ENCODE measurements at places on chromosomes 2 and 18. TPM values are rescaled to one million over a fixed set of nuclear protein-coding genes. Genes with fewer than 3 reads are reported as not detected.

DYSF gene
- 21.3 TPM for total RNA-seq

- no peak overlapping the region for H3K27ac ChIP-seq
- no peaks in the 10 kb centered on the region for H3K4me1 ChIP-seq
- no peak for DNase-seq
These were observed 512.8 kb upstream of the NRP2 start for GRCh38 chr2:205169464-205169863.

DNA sequence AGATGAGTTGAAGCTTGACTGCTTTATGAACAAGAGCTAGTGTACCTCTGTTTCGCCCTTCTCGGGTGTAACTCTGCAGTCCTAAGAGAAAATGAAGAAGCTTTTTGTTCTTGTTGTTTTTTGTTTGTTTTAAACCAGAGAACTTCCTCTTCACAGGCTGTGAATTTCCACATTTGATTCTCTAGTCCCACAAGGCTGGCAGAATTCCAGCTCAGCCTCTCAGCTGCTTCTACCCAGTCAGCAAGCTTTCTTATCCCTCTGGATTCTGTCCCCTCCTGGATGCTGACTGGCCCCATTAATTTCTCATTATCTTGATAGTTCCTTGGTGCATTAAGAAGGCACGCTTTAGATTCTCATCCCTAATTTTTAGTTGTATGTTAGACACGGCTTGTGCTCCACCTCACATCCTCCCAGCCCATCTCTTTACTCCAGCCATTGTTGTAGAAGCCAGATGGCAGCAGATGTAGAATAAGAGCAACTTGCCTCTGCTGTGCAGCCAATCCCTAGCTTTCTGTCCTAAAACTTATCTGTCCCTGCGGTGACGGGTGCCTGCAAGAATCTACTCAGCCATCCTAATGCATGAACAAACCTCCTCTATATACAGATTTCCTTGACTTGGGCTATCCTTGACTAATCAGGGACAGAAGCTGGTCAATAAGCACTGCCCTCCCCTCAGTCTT lies 12.3 kb upstream of the RESP18 start:
- no peak overlapping the region for H3K4me3 ChIP-seq
- H3K36me3 ChIP-seq = no peaks in the 10 kb centered on the region
- no peaks in the 10 kb centered on the region for H3K27me3 ChIP-seq
- H3K4me1 ChIP-seq = no peaks in the 10 kb centered on the region
- DNase-seq = no peak
- H3K27ac ChIP-seq = no peak overlapping the region

DNA sequence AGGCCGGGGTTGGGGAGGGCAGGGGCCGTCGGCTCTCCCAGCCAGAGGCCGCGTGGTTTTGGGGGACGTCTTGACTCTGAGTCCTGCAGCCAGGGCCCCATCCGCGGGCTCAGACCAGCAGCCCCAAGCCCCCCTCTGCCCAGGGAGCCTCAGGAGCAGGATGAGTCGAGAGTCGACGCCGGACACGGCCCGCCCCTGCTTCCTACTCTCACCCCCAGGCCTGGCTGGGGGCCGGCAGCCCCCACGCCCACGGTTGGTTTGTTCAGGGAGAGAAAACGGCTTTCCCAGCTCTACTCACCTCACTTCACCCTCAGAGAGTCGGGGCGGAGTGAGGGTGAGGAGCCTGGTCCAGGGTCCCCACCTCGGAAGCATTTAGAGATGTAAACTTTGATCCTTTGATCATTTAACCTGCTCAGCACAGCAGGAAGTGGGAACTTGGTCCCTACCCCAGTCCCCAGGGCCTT lies 6.9 kb downstream of the SNORC start:
- peaks cover 28% of the 10 kb centered on the region for H3K27me3 ChIP-seq
- no peaks in the 10 kb centered on the region for H3K4me1 ChIP-seq
- peak overlapping the region; percentile 64 for H3K4me3 ChIP-seq
- DNase-seq = no peak

PDE1A gene
- total RNA-seq = 0.28 TPM

DNA sequence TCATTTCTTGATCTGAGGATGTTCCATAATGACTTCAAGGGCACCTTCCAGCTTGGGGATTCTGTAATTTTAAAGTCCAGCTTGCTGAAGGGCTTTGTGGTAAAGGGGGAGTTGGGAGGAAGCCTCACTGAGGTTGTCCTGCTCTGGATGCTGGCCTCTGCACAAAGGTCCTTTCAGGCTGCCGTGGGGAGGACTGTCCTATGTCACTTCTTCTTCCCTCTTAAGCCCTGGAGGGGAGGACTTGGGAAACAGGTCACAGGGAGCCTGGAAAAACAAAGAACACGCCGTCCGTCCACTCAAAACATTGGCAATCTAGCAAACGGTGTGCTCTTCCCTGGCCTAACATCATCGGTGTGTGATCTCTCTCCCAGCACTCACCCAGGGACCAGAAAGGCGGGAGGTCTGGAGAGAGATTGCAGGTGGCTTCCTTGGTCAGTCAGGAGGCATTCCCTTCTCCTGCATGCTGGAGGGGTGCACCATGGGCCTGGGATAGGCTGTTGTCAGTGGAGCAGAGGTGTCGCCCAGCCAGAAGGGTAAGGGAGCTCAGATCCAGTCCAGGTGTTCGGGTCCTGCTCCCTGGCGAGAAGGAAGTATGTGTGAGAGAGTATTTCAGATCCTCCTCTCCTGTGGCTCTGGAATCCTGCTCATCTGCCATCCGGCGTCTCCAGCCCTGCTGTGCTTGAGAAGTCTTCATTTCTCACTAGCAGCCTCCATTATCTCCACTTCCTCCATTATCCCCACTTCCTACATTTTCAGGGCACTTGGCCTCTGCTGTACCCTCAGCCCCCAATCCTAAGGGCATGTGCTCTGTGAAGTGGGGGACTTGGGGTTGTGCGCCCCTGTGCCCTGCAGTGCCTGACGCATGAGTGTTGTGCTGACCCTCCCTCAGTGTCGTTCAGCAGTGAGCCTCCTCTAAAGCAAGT lies 20.1 kb downstream of the ASAP2 start:
- 0 out of 2 replicates have a peak overlapping the region, but pooled peaks have one; percentile 21 for H3K27ac ChIP-seq
- DNase-seq = peak; percentile 42
- peaks cover 12% of the 10 kb centered on the region for H3K4me1 ChIP-seq
- H3K36me3 ChIP-seq = no peaks in the 10 kb centered on the region

DNA sequence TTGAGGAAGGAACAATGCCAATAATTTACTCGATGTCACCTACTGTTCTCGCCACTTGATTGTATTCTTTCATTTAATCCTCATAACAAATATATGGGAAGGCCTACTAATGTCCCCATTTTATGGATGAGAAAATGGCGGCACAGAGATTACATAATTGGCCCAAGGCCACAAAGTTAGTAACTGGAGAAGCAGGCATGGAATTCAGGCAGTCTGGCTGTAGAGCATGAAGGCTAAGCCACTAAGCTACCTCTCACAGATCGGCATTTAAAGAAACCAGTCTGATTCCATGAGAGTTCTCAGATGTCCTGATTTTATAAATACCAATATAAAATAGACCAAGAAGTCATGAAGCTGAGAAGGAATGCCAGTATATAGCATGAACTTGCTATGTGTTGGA lies 121.8 kb upstream of the EPAS1 start:
- H3K27me3 ChIP-seq = no peaks in the 10 kb centered on the region
- no peaks in the 10 kb centered on the region for H3K36me3 ChIP-seq
- H3K4me1 ChIP-seq = no peaks in the 10 kb centered on the region
- H3K27ac ChIP-seq = no peak overlapping the region
- H3K4me3 ChIP-seq = no peak overlapping the region

DNA sequence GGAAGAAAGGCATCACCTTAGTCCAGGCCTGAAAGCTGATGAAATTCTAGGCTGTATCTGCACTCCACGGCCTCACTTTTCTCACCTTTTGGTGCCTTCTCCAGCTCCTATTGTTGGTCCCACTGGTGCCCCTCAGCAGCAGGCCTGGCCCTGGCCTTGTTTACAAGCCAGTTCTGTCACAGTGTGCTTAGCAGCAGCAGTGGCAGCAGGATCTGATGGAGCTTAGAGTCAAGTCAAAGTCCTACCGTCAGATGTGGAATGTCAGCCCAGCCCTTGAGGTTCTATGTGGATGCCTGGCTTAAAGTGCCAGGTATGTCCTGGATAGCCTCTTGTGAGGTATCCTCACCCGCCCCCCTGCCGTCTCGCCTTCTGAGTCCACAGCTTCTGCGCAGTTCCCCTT lies 281.3 kb downstream of the SUCLG1 start:
- no peaks in the 10 kb centered on the region for H3K4me1 ChIP-seq
- DNase-seq = no peak
- no peaks in the 10 kb centered on the region for H3K27me3 ChIP-seq
- no peak overlapping the region for H3K4me3 ChIP-seq
- no peaks in the 10 kb centered on the region for H3K36me3 ChIP-seq

- no peaks in the 10 kb centered on the region for H3K4me1 ChIP-seq
- DNase-seq = peak; percentile 33
- H3K27me3 ChIP-seq = no peaks in the 10 kb centered on the region
- H3K4me3 ChIP-seq = no peak overlapping the region
These were observed 200.1 kb downstream of the BCL11A start for GRCh38 chr2:60353406-60353800.

DNA sequence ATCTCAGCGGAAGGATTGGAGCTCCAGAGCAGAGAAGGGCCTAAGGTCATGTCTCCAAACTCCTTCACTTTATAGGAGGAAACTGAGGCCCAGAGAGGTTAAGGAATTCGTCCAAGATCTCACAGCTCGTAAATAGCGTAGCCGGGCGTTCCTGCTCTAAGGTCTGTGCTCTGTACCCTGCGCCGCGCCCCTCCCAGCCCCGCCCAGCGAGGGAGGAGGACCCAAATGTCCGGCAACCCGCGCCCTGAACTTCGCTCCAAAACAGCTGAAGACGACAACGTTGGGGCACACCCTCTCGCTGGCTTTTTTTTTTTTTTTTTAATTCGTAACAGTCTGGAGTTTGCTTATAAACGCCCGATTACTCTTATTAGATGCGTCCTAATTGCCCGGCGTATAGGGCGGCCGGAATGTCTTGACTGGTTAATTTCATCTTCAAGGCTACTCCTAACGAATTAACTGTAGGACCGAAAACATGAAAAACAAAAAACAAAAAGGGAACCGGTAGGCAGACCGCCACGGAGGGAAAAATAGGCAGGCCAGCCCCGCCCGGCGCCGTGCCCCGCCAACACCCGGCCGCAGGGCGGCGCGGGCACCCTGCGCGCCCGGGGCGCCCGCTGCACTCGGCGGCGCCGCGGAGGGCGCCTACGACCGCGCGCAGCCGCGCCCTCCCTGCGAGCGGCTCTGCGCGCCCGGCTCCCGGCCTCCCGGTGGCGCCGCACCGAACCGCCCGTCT lies 928 bp upstream of the FOSL2 start:
- DNase-seq = peak; percentile 80
- H3K27ac ChIP-seq = no peak overlapping the region
- peaks cover 78% of the 10 kb centered on the region for H3K27me3 ChIP-seq
- H3K36me3 ChIP-seq = no peaks in the 10 kb centered on the region
- H3K4me1 ChIP-seq = peaks cover 16% of the 10 kb centered on the region
- H3K4me3 ChIP-seq = peak overlapping the region; percentile 96

MAL gene
- total RNA-seq = 2.6 TPM

- no peaks in the 10 kb centered on the region for H3K27me3 ChIP-seq
- no peak overlapping the region for H3K4me3 ChIP-seq
- no peaks in the 10 kb centered on the region for H3K36me3 ChIP-seq
- H3K4me1 ChIP-seq = 0 out of 2 replicates have a peak, but pooled peaks cover 6% of the 10 kb centered on the region
- no peak overlapping the region for H3K27ac ChIP-seq
- no peak for DNase-seq
These were observed 49.5 kb downstream of the INHBB start for GRCh38 chr2:120395221-120396012.

DNA sequence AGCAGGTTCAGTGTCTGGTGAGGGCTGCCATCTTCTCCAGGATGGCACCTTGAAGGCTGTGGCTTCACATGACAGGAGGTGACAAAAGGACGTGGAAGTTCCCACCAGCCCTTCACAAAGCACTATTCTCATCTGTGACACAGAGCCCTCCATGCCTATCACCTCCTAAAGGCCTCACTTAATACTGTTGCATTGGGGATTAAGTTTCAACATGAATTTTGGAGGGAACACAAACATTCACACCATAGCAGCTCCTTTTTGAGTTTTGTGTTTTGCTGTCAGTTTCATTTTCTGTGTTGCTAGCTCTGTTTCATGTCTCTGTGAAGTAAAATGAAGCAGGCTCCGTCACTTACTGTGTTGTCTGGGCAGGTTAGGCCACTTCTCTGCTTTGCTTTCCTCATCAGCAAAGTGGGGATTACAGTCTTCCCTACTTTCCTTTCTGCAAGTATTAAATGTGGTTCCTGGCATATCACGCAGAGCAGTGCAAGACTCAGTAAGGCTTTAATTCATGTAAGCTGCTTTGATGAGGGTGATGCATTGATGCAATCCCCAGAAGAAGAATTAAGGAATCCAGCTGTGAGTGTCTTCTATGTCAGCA lies 31.6 kb downstream of the LIMS1 start:
- no peak overlapping the region for H3K4me3 ChIP-seq
- DNase-seq = no peak
- H3K27ac ChIP-seq = no peak overlapping the region
- H3K4me1 ChIP-seq = no peaks in the 10 kb centered on the region

GRCh38 chr2:173272849-173273248 lies 81.8 kb upstream of the CDCA7 start:
- no peak overlapping the region for H3K4me3 ChIP-seq
- no peak overlapping the region for H3K27ac ChIP-seq
- H3K36me3 ChIP-seq = no peaks in the 10 kb centered on the region
- H3K4me1 ChIP-seq = 0 out of 2 replicates have a peak, but pooled peaks cover 2% of the 10 kb centered on the region
- no peaks in the 10 kb centered on the region for H3K27me3 ChIP-seq

GRCh38 chr2:16008856-16009255 lies 68.5 kb downstream of the MYCN start:
- DNase-seq = no peak
- H3K27me3 ChIP-seq = no peaks in the 10 kb centered on the region
- H3K27ac ChIP-seq = no peak overlapping the region
- peaks cover 24% of the 10 kb centered on the region for H3K4me1 ChIP-seq
- no peak overlapping the region for H3K4me3 ChIP-seq

DNA sequence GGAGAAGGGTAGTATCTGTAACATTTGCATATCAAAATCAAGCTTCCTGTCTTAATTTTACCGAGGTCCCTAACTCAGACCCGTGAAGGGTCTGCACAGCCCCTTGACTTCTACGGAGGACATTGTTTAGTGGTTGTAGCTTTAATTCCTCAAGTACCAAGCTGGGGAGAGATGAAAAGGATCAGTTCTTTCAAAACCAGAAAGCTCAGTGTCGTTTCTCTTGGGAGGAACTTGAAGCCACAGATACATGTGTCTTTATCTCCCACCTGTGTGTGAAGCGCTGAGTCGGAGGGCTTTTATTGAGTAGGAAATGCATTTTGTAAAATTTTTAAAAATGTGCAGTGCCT lies 263.6 kb downstream of the GBX2 start:
- H3K36me3 ChIP-seq = no peaks in the 10 kb centered on the region
- H3K27me3 ChIP-seq = no peaks in the 10 kb centered on the region
- 0 out of 2 replicates have a peak, but pooled peaks cover 3% of the 10 kb centered on the region for H3K4me1 ChIP-seq
- H3K4me3 ChIP-seq = no peak overlapping the region

- no peaks in the 10 kb centered on the region for H3K27me3 ChIP-seq
- H3K4me3 ChIP-seq = no peak overlapping the region
- peaks cover 4% of the 10 kb centered on the region for H3K4me1 ChIP-seq
- DNase-seq = no peak
These were observed 139.2 kb upstream of the ARHGAP28 start for GRCh38 chr18:6590326-6590725.

All from GM23338 (cell line).